ENCODE measurements at places on chromosomes 3 and 15.
A peak's percentile ranks its signal among the peaks of the same experiment; 100 is the strongest.

DNA sequence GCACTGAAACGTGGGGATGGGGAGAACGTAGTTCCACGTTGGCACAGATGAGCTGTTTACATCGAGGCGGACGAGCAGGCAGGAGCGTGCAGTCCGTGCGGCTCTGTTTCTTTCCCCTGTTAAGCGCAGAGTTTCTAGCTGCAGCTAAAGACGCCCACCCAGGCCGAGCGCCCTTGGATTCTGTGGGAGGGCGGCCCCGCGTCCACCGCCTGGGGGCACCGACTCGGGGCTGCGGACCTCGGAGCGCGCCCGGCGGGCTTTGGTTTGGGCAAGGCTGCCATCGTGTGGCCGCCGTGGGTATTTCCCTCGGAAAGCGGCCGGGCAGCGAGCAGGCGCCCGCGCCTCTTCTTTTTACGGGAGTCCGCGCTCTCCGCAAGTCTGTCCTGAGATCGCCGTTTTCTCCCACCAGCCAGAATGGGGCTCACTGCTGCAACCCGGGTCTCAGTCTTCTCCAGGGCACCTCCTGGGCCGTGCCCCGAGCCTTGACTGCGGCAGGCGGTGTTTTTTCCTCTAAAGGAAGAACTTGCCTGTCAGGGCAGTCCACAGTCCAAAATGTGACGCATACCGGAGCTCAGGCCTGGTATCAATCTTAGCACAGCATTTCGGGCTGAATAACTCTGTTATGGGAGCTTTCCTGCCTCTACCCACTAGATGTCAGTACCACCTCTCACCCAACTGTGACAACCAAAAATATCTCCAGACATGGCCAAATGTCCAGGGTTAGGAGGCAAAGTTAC lies 219.9 kb upstream of the IGF1R start:
- peak; percentile 48 for DNase-seq

DNA sequence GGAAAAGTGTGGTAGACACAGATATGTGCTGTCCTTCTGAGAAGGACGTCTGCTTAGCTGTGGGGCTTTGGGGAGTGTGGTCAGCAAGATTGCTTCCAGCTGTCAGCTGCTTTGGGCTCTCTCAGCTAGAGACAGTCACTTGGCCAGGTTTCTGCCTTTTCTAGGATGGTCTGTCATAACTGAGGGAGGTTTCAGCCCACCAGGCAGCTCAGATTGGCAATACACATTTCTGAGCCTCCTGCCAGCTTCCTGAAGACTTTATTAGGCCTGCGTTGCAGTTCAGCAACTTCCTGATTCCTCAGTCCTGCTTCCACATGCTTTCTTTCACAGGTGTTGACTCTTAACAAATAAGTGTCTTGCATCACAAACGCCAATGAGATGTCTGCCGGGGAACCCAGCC lies 286.5 kb downstream of the SQOR start:
- DNase-seq = no peak

GRCh38 chr3:63981980-63982379 lies 41.3 kb downstream of the PSMD6 start:
- DNase-seq = no peak

DNA sequence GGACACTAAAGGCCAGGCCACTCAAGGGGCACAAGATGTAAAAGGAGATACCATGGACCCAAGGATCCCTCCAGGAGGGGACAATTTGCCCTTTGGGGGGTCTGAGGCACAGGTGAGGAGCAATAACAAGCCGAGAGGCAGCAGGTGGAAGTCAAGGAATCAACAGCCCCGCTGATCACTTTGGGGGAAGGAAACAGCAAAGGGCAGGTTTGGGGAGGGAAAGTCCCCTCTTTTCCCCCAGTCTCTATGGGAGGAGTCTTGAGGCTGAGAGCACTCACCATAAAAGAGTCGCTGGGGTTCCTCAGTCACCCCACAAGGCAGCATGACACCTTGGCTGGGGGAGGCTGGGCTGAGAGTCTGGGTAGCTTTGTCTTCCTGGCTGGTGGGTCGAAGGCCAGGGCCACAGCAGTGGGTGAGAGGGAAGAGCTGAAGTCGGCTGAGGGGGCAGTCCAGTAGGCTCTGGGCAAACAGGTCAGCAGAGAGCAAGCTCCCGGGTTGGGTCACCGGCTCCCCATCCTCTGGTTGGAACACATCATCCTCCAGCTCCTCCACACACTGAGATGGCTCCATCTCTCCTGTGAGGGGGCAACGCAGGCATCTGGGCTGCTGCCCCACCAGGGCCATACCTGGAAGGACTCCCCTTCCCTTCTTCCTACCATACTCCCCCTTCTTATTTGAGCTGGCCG lies 3.0 kb downstream of the BMF start:
- no peak for DNase-seq

DNA sequence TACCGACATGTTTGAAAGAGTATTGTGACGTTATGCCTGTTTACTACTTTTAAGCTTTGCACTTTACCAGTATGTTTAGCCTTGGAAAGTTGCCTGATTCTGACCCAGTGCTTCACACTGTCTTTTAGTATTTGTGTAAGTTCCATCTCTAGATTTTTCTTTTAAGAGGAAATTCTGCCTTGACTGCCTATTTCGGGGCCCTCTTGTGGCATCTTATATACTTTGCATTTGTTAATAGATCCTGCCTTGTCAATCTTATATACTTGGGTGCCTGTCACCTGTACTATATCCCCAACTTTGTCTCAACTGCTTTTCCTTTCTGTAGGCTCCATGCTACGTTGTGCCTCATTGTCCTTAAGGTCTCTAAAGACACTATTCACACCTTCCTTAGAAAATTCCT lies 244.6 kb downstream of the STXBP5L start:
- peak; percentile 18 for DNase-seq

- DNase-seq = no peak
Observed at GRCh38 chr15:98174841-98175240, 214.3 kb downstream of the ARRDC4 start.

GRCh38 chr3:136050250-136050649 lies 84.7 kb downstream of the PPP2R3A start:
- no peak for DNase-seq

- no peak for DNase-seq
Observed at GRCh38 chr15:57138349-57138788, 219.9 kb downstream of the TCF12 start.

- no peak for DNase-seq
Observed at GRCh38 chr15:86444527-86444926, 364.9 kb downstream of the AGBL1 start.

DNA sequence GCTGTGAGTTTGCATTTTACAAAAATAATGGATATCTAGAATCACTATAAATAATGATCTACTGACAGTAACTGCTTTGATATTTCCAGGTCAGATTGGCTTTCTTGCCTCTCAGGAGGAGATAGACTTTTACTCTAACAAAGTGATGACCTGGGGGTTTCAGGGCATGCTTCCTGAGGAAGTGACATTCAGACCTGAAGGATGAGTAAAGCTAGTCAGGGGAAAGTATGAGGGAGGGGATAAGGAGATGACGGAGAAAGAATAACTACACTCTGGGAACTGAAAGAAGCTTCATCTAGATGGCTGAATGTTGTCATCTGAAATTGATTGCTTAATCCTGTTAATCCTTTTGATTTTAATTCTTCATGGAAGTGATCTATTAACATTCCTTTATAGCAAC lies 32.2 kb downstream of the ARMC8 start:
- DNase-seq = no peak

- no peak for DNase-seq
Observed at GRCh38 chr3:170638988-170639387, 53.1 kb upstream of the SLC7A14 start.

- no peak for DNase-seq
Observed at GRCh38 chr3:148460686-148461085, 237.0 kb upstream of the AGTR1 start.

GRCh38 chr15:98043160-98044014 lies 82.9 kb downstream of the ARRDC4 start:
- no peak for DNase-seq

DNA sequence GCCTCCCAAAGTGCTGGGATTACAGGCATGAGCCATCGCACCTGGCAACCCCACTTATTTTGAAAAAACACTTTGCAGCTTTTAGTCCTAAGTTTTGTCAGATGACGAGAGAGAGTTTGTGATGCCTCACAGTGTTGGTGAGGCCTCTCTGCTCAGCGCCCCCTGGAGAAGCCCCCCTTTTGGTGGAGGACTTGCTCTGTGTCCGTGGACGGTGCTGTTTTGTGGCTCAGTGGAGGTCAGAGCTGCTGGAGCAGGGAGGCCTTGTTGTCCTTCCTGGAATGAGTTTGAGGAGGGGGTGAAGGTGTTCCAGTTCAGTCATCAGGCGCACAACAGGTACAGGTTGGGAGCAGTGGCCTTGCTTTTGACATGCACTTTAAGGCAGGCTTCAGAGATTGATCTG lies 58.0 kb downstream of the PGPEP1L start:
- DNase-seq = no peak

DNA sequence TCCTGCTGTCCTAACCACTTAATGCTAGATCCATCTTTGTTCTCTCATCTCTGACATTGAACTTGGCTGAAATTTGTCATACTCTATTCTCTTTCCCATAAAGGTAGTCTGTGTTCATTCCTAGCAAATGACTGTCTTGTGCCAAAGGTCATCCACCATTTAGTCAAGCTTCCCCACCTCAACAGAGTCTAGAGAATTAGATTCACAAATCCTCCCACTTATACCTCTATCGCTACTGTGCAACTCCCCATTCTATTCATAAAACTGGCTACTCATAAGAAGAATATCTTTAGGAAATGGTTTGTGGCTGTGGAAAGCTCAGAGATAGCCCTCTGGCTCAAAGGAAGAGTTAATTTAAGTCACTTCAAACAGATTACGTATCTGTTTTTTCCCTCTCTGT lies 59.7 kb upstream of the MBNL1 start:
- no peak for DNase-seq

DNA sequence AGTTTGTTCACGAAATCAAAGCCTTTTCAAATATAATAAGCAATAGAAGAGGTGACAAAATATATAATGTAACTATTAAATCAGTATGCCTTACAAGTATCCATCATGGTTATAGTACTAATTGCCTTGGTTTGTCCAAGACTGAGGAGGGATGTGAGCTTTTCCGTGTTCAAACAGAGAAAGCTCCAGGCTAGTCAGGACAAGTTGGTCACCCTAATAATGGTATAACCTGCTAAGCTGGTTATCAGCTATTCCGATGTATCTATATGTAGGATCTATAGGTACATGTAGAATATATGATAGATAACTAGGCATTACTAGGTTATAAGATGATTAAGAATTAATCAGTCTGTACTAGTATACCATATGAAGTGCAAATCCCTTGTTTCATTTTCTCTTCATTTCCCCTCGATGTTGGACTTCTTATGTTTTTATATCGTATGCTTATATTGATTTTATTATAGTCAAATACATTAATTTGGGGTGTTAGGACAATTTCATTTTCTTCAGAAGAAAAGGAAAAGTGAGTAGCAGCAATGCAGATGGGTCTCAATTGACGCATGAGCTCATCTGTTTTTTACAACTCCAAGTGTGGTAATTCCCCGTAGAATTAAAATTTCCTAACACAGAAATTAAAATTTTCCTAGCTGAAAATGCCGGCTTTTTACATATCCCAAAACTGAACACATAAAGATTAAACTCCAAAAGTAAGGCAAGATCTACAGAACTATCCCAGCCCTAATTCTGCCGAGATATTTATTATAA lies 419.1 kb downstream of the TIGIT start:
- no peak for DNase-seq

DNA sequence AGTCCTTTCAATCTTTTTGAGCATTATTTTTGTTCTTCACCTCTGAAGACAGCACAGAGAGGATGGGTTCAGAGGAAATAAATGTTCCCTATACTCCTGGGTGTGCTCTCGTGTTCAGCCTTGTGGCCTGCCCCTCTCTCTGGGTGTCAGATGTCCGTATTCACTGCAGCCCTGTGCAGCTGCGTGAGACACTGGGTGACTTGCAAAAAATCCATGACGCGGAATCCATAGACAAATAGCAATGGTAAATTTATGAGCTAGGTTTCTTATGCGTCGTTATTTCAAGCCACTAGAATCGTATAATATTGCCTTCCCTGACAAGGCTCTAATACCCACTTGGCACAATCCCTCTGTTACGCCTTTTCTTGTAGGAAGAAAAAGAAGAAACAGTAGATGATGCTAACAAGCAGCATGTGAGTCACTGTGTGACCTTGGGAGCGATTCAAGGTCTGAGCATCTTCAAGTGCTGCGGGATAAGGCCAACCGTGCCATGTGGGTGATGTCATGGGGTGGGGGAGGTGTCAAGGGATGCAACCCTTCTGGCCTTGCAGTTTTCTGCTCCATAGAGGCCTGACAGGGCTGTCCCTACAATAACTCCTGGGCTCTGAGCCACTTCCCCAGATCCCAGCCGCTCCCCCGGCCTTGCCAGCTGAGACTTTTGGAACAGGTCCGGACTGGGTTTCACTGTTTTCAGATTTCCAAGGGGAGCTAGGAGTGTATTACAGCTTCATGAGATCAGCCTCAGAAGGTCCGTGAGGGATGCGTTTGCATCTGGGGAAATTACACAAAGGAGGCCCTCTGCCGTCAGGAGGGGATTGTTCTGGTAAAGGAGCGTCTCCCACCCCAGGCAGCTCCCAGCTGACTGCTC lies 47.6 kb upstream of the POMGNT2 start:
- no peak for DNase-seq

- no peak for DNase-seq
Observed at GRCh38 chr3:109899925-109900324, 562.6 kb upstream of the DPPA4 start.

GRCh38 chr15:73287019-73287418 lies 81.7 kb downstream of the HCN4 start:
- DNase-seq = no peak

- no peak for DNase-seq
Observed at GRCh38 chr3:192947421-192947820, 29.8 kb upstream of the MB21D2 start.

GRCh38 chr3:60630953-60631352 lies 620.3 kb downstream of the FHIT start:
- DNase-seq = no peak

DNA sequence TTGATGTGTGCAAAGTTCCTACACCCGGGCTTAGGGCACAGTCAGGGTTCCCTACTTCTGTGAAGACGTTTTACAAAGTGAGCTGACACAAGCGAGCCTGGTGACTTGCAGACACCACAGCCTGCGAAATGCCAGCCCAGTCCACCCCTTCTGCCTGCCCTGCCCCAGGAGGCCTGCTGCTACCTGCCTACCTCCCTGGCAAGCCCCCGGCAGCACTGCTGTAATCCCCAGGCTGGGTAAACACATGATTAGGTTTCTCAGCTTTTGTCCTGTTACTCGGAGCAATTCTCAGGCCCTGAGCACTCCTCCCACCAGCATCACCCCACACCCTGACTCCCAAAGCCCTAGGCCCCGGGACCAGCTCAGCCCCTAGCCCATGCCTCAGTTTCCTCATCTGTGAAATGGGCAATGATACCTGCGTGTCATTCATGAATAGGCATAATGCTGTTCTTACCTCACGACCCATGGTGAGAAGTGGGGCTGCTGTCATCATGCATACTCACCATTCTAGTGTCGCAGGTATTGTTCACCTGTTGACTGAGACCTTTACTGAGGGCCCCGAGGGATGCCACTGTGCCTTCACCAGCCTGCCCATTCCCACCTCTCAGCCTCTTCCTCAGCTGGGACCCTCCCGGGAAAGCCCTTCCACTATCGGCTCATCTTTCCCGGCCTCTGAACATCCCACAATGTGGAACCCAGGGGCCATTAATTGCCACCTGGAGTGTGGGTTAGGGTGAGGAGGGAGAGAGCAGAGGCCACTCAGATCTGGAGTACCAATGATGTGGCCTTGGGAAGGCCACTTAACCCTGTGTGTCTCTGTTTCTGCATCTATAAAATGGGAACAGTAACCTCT lies 31.5 kb upstream of the SLC6A6 start:
- DNase-seq = no peak

- DNase-seq = peak; percentile 94
Observed at GRCh38 chr3:112604536-112604935, 36.4 kb downstream of the CCDC80 start.
